Activated T-cell treated with anti-CD3 and anti-CD28 coated beads, Interleukin-2, amount 50 U/mL, for 72 hours (primary cell): ENCODE measurements at places on chromosomes 11 and 22. TPM values are rescaled to one million over a fixed set of nuclear protein-coding genes. Genes with fewer than 3 reads are reported as not detected.

The KCNQ1 gene
- 11.4 TPM for total RNA-seq

GRCh38 chr11:134749040-134749839, 337.2 kb upstream of the B3GAT1 start:
- no peak for DNase-seq
- no peaks in the 10 kb centered on the region for H3K4me1 ChIP-seq
- no peak overlapping the region for H3K27ac ChIP-seq
- no peak overlapping the region for H3K4me3 ChIP-seq
- H3K36me3 ChIP-seq: no peaks in the 10 kb centered on the region

GRCh38 chr11:119704849-119705248, 24.2 kb downstream of the NECTIN1 start:
- H3K4me1 ChIP-seq: peaks cover 3% of the 10 kb centered on the region
- H3K36me3 ChIP-seq: no peaks in the 10 kb centered on the region
- H3K4me3 ChIP-seq: no peak overlapping the region
- no peak overlapping the region for H3K27ac ChIP-seq
- DNase-seq: no peak
- peaks cover 17% of the 10 kb centered on the region for H3K27me3 ChIP-seq

DNA sequence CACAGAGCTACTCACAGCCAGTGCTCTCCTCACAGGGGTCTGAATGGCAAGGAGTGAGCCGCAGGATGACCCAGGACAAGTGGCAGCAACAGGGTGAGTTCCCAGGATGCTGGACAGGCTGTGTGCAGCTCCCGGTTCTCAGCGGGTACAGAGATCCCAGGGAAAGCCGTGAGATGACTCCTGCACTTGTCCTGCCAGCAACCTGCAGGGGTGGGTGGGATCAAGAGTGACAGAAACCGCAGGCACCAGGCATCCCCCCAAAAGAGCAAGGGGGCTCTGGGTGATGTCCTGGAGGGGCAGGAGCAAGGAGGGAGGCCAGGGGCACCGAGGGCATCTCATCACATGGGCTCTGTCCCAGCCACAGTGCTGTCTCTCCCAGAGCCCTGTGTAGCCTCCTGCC, 15.9 kb upstream of the PRODH start:
- no peak overlapping the region for H3K4me3 ChIP-seq
- H3K27ac ChIP-seq: no peak overlapping the region
- H3K27me3 ChIP-seq: peaks cover 9% of the 10 kb centered on the region
- no peaks in the 10 kb centered on the region for H3K4me1 ChIP-seq
- no peak for DNase-seq
- H3K36me3 ChIP-seq: no peaks in the 10 kb centered on the region

GRCh38 chr11:57786436-57786835, 24.8 kb downstream of the CTNND1 start:
- H3K4me1 ChIP-seq: peaks cover 7% of the 10 kb centered on the region
- no peaks in the 10 kb centered on the region for H3K36me3 ChIP-seq
- no peaks in the 10 kb centered on the region for H3K27me3 ChIP-seq
- H3K27ac ChIP-seq: no peak overlapping the region

DNA sequence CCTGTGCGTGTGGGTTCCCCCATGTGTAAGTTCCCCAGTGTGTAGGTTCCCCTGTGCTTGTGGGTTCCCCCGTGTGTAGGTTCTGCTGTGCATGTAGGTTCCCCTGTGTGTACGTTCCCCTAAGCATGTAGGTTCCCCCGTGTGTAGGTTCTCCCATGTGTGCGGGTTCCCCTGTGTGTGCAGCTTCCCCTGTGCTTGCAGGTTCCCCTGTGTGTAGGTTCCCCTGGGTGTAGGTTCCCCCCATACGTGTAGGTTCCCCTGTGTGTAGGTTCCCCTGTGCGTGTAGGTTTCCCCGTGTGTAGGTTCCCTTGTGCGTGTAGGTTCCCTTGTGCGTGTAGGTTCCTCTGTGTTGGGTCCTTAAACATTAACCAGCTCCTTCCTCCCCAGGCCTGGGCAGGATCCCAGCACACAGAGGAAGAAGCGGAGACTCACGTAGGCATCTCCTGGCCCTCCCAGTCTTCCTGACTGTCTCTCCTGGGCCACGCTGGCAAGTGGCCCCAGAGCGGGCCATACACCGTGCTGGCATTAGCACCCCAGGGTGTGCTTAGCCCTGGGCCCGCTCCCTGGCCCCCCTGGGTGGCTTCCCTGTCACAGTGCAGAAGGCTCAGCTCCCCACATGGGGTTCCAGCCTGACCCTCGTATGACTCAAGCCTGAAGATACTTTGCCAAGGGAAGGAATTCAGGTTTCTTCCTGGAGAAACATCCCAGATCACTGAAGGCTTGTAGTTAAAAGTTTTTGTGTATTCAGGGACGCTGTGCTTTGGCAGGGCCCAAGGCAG, 2.8 kb upstream of the GRAMD4 start:
- peaks cover 19% of the 10 kb centered on the region for H3K4me1 ChIP-seq
- no peaks in the 10 kb centered on the region for H3K36me3 ChIP-seq
- H3K27ac ChIP-seq: no peak overlapping the region

GRCh38 chr11:4695442-4695841, 2.2 kb downstream of the OR51E2 start:
- DNase-seq: no peak
- H3K4me1 ChIP-seq: no peaks in the 10 kb centered on the region
- no peak overlapping the region for H3K27ac ChIP-seq
- no peaks in the 10 kb centered on the region for H3K36me3 ChIP-seq

GRCh38 chr11:94732617-94733281, 35.4 kb upstream of the AMOTL1 start:
- peaks cover 11% of the 10 kb centered on the region for H3K27me3 ChIP-seq
- no peak overlapping the region for H3K27ac ChIP-seq
- no peak for DNase-seq
- no peaks in the 10 kb centered on the region for H3K36me3 ChIP-seq

- H3K27ac ChIP-seq: no peak overlapping the region
- DNase-seq: no peak
- H3K36me3 ChIP-seq: no peaks in the 10 kb centered on the region
- H3K4me1 ChIP-seq: no peaks in the 10 kb centered on the region
These were observed 6.7 kb downstream of the SLC25A18 start for GRCh38 chr22:17569971-17570511.
